ENCODE measurements at places on chromosomes 12 and 14.

DNA sequence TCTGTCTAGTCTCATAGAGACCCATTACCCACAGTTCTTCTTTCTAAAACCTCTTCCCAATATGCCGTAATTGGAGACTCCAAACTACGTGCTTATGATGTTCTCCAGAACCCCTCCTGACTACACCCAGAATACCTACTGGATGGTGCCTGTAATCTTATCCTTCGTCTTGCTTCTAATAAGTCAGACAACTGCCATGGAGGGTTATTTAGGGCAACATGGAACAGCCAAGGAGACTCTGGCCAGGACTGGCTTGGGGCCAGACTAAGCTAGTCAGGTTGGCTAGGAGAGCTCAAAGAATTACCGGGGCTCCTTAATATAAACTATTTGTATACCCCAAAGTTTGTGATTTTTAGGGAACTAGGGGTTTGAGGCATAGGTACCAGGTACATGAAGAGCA, 6.8 kb downstream of the PFKM start:
- DNase-seq, result no peak

GRCh38 chr14:21105095-21105494, 4.2 kb downstream of the TMEM253 start:
- DNase-seq, result no peak

DNA sequence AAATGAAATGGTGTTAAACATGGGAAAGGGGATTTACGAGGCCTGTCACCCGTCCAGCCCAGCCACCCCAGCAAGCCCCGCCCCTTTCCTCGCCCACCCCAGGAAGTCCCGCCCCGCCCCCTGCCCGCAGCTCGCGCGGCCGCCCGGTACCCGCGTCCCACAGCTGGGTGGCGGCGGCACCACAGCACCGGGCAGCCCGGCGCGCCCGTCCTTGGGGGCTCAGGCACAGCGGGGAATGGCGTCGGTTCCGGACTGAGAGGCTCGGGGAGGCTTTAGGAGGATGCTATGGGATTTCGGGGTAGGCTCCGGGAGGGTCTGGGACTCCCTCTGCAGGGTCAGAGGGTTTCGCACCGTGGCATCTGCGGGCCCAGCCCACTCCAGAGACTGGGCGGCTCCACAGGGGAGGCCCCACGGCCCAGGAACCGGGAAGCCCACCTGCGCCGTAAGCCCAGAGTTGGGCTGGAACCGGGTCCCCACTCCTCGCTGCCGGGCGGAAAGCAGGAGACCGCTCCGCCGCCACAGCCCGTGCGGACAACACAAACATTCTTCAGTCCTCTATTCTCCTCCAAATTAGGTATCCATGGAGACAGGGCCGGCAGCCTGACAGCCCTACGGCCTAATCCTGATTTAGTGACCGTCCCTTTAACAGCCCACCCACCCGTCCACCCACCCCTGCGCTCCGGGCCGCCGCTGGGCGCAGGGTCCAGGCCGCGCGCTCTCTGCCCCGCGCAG, 1.4 kb downstream of the FIGNL2 start:
- DNase-seq, result no peak

DNA sequence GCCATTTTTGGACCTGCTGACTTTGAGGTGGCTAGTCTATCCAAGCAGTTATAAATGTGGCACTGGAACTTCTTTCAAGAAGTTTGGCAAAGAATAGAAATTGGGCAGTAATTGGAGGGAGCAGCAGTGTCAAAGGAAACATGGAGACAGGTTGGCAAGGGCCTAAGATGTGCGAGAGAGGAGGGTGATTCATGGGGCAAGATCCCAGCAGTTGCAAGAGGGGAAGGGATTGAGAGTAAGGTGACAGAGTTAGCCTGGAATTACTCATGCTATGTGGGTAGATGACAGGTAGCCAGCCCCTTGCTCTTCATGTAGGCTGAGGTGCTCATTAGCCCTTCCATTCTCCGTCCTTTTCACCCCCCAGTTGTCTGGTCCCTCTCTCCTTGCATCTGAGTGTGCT, 42.2 kb downstream of the FBXL14 start:
- DNase-seq, result no peak

DNA sequence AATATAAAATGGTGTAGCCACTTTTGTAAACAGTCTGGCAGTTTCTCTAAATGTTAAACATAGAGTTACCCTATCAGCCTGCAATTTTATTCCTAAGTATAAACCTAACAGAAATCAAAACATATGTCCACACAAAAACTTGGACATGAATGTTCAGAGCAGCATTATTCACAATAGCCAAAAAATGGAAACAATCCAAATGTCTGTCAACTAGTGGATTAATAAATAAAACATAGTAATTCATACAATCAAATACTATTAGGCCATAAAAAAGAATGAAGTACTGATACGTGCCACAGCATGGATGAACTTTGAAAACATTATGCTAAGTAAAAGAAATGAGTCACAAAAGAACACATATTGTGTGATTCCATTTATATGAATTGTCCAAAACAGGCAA, 196.5 kb downstream of the NUAK1 start:
- no peak for DNase-seq

- DNase-seq, result no peak
These were observed 47.3 kb downstream of the SYNE3 start for GRCh38 chr14:95469134-95469481.

DNA sequence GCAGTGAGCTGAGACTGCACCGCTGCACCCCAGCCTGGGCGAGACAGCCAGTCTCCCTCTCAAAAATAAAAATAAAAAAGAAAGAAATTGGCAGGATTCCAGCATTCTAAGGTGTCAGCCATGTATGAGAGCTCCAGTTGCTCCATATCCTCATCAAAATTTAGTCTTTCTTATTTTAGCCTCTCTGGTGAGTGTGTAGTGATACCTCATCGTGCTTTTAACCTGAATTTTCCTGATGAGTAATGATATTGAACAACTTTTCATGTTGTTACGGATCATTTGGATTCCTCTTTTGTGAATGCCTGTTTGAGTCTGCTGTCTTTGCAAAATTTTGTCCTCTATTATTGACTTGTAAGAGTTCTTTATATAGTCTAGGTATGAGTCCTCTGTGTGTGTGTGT, 28.5 kb downstream of the CCDC60 start:
- DNase-seq, result no peak

DNA sequence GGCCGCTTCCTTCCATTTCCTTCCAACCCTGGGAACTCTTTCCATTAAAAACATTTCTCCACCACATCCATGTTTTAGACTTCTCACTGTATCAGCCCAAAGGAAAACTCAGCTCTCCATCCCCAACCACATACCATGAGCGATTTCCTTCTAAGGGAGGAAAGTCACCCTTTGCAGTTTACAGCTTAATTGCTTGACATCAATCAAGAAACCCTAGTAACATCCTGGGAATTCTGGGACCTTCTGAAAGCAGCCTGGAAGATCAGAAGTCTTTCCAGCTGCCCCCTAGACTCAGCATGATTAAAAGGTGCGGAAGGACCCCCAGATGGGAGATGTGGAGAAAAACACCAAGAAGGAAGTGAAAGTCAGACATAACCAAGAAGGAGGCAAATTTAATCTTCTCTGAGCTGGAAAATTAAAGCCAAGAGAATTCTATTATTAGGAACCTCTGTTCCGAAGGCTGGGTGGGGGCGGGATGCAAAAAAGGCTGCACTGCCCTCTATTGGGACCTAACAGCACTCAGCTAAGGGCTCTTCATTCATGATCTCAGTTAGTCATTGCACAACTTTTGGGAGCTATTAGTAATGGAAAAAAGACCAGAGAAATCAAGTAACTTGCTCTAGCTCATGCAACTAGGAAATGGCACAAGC, 73.3 kb upstream of the PLXNC1 start:
- DNase-seq, result peak; percentile 60

GRCh38 chr14:22622255-22622654, 21.9 kb downstream of the OR6J1 start:
- DNase-seq, result no peak

DNA sequence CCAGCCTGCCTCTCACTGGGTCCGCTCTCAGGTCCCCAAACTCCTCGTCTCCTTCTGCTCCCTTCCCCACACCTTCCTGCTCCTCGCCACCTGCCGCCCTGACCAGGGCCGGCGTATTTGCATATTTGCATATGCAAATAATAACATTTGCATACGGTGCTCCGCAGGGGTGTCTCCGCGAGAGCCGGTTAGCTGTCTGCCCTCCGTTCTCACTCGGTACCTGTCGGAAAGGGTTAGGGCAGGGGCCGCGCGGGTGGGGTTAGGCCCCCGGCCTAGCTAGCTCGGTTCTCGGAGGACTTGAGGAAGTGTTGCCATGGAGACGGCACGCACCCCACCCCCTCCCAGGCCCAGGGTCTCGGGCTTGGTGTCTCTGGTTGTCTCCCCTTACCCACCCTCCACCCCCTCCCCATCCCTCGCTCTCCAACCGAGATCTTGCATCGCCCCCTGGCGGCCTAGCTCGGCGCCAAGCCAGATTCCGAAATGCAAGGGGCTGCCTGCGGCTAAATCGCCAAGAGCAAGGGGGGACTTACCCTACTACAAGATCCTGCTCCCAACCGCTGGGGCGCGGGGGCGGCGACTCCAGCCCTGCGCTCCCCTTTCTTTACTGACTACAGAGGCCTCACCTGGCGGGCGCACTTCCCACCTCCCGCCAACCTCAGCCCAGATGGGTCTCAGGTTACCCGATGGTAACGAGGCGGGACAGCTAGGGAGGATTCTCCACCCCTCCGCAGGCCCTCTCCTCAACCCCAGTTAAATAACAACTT, 8.1 kb downstream of the STAC3 start:
- DNase-seq, result peak; percentile 86

- no peak for DNase-seq
These were observed 60.6 kb downstream of the PIWIL1 start for GRCh38 chr12:130398100-130398848.

- no peak for DNase-seq
These were observed 536 bp upstream of the DAAM1 start for GRCh38 chr14:59187802-59188460.

DNA sequence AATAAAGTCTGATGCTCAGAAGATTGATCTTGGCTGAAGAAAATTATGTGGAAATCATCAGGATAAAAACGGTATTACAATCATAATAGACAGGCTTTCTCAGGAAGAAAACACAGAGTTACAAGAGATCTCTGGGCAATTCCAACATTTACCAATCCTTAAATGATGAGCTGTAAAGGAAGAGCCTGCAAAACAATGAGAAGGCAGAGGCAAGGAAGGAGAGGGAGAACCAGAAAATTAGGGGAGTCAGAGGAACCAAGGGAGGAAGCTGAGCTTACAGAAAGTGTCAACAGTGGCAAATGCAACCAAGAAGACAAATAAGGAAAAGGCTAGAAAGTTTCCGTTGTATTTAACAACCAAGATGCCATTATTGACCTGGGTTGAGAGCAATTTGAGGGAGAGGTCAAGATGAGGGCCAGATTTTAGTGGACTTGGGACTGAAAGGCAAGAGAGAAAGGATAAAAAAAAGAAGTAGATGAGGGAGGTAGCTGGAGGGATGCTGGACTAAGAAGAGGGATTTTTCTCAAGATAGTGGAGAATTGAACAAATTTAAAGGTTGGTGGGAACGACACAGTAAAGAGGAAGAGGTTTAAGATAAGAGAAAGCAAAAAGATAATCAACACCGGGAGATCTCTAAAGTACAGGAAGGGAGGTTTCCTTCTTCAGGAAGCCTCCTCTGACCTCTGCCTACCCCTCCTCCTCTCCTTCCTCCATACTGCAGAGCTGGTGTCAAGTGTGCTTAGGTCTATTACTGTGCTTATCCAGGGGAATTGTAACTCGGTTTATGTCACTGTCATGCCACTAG, 116.9 kb downstream of the DUSP6 start:
- DNase-seq, result no peak

- no peak for DNase-seq
These were observed 252.4 kb upstream of the CPNE8 start for GRCh38 chr12:39157696-39158342.

DNA sequence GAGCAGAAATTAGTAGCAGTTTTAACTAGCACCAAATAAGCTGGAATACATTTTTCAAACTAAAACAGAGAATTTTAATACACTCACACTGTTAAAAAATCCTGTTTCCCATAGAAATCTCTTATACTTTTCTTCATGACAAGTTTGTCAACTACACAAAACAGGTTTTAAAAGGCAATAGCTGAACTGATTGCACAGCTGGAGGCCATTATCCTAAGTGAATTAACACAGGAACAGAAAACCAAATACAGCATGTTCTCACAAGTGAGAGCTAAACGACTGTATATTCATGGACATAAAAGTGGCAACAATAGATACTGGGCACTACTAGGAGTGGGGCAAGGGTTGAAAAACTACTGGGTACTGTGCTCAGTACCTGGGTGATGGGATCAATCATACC, 11.6 kb upstream of the HAL start:
- no peak for DNase-seq

DNA sequence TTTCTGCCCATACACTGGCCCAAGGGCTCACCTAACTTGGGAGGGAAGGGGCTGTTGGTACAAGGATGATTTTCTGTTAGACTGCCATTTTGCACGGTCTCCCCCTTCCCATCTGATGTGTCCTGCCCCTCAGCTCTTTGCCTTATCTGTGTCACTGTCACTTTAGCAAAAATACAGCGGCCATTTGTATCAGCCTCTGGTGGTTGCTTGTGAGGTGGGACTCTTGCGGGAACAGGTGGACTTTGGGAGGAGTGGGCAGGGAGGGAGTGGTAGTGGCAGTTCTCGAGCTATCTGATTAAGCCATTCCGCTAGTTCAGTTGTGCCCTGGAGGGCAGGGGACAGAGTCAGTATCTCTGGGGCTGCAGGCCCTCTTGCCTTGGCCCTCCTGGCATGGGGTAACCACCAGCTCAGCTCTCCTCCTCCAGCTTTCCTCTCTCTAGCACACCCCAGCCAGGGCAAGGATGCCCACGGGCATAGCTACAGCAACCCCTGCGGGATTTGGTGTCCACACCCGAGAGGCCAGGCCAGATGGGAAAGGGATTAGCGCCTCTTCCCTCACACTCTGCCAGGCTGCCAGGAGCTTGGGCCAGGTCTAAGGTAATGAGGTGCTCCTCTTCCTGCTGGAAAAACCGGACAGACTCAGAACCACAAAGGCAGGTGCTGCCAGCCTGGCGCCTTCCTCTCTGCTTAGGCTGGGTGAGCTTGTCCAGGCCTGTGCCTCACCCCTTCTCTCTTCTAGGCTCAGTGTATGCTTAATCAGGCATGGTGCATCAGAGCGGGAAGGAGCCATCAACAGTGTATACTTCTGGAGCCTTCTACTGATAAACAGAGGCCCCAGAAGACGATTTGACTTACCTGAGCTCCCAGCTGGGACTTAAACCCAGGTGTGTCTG, 8.7 kb downstream of the SLC48A1 start:
- DNase-seq, result no peak
